Cardiac fibroblast (primary cell): ENCODE measurements at places on chromosomes 3 and 15.

GRCh38 chr15:60651734-60652141 lies 172.8 kb upstream of the ICE2 start:
- no peak for DNase-seq

- DNase-seq = no peak
Observed at GRCh38 chr3:72630327-72630968, 217.8 kb downstream of the SHQ1 start.

- DNase-seq = peak; percentile 71
Observed at GRCh38 chr3:99534951-99535704, 103.3 kb upstream of the COL8A1 start.

- DNase-seq = no peak
Observed at GRCh38 chr3:80470433-80470832, 702.6 kb upstream of the ROBO1 start.

DNA sequence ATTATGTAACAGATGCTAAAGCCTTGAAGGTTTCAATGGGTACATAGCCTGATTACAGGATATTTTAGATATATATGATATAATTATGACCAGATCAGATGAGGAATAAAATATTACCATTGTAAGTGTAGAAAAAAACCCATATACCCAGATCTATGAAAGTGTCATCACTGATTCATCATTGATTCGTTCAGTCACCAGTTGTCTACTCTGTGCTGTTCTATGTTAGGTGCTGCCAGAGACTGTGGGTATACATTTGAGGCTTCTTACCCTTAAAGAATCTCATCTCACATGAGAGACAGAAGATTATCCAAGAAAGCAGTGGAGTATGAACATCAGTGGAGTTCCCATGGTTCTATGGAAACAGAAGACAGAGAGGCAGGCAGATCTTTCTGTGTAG lies 92.2 kb downstream of the MBNL1 start:
- no peak for DNase-seq

DNA sequence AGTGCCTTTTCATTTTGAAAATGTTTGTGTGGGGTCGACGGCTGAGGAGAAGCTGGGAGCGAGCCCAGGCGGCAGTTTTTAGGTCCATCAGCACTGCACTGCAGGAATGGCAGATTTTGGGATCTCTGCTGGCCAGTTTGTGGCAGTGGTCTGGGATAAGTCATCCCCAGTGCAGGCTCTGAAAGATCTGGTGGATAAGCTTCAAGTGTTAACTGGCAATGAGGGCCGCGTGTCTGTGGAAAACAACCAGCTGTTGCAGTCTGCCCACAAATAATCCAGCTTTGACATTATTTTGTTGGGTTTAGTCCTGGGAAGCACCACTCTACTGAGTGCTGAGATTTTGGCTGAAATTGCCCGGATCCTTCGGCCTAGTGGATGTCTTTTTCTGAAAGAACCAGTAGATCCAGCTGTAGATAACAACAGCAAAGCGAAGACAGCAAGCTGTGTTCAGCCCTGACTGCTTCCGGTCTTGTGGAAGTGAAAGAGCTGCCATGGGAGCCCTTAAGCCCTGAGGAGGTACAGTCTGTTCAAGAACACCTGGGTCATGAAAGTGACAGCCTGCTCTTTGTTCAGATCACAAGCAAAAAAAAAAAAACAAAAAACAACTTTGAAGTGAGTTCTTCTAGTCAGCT lies 13.1 kb upstream of the ANP32A start:
- no peak for DNase-seq

GRCh38 chr3:185087419-185087818 lies 65.4 kb downstream of the C3orf70 start:
- DNase-seq = no peak

DNA sequence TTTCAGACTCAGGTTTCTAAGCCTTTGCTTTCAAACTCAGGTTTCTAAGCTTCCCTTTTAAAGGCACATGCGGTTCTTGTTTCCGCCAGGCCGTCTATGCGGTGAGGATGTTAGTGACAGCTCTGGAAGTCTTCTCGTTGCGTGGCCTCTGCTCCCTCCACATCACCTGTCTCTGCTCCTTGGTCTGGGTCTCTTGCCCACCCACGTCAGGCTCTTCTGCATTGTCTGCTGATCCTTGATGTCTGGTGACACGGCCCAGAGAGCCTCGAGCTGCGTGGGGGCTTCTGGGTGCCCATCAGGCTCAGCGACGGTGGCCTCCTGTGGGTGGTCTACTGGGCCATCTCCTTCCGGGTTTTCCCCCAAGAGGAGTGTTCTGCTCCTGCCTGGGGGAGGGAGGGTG lies 30.5 kb downstream of the KLF13 start:
- no peak for DNase-seq

GRCh38 chr15:95162967-95163531 lies 931.7 kb downstream of the MCTP2 start:
- DNase-seq = peak; percentile 82

- no peak for DNase-seq
Observed at GRCh38 chr3:131427226-131427625, 45.7 kb downstream of the NUDT16 start.

DNA sequence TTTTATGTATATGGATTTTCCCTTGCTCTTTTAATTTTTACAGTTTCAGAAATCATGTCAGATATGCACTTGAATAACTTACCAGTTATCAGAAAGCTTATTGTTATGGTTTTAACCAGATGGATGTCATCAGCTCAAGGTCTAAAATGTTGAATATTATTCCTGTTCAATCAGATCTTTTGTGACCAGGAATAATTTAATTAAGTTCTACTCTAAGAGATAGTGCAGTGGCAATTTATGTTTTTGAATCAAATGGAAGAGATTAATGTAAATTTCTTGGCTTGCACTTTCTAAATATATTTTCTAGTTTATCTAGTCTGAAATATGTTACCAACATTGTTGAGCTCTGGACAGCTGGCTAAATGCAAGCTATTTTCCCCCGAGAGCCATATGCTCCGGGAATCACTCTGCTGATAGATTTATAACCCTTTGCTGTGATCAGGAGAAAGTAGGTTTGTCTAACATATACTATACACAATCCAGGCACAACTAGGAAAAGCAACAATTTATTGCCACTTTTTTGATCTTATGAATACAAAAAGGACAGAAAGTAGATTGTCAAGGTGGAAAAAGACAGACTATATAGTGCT lies 76.8 kb upstream of the CD96 start:
- DNase-seq = no peak

- no peak for DNase-seq
Observed at GRCh38 chr15:99451484-99451883, 114.3 kb upstream of the MEF2A start.

DNA sequence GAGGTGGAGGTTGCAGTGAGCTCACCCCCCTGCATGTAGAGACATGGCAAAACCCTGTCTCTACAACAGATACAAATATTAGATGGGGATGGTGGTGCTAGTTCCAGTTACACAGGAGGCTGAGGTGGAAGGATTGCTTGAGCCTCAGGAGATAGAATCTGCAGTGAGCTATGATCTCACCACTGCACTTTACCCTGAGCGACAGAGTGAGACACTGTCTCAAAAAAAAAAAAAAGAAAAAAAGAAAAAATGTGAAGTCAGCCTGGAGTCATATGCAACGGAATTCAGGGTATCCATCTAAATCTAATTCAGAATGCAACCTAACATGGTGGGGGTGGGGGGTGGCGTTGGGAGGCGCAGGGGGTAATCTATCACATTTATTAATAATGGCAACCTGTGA lies 37.1 kb upstream of the NR2F2 start:
- DNase-seq = no peak

DNA sequence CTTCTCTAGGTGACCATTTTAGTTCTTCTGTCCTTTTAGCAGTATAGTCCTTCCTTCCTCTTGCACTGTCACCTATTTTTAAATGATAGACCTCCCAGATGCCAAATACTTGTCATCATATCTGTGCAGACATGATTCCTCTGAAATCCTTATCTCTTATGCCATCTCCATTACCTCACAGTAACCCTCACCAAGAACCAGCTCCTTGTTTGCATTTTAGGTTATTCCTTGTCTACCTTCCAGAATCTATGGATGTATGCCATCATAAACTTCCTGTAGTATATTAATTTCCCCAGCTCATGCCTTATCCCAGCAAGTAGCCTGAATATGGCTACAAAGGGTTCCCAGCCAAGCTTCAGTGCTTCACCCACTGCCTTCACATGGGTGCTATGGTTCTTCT lies 1347.2 kb downstream of the ROBO1 start:
- DNase-seq = no peak

DNA sequence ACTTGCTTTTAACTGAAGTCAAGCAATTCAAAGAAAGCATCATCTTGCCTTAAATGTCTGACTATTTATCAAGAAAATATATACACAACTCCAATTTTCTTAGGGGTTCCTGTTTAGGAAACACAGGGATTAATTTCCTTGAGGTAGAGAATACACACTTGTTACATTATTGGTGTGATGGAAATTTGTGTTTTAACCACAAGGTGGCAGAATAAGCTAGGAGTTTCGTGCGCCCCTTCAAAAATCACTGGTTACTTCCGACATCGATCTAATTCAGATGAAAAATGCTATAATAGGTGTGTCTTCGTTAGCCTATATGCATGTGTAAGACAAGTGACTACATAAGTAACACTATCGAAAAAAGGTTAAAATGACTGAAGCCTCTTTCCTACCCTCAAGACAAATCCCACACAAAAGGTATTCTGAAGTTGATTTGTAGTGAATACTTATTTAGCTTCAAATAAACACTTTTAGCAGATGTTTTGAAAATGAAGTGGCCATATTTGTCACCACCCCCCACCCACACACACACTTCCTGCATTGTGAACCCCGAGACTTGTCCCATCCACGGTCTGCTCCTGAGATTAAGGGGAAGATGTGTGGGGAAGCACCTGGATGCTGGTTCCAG lies 246.5 kb downstream of the ROBO1 start:
- DNase-seq = peak; percentile 70

DNA sequence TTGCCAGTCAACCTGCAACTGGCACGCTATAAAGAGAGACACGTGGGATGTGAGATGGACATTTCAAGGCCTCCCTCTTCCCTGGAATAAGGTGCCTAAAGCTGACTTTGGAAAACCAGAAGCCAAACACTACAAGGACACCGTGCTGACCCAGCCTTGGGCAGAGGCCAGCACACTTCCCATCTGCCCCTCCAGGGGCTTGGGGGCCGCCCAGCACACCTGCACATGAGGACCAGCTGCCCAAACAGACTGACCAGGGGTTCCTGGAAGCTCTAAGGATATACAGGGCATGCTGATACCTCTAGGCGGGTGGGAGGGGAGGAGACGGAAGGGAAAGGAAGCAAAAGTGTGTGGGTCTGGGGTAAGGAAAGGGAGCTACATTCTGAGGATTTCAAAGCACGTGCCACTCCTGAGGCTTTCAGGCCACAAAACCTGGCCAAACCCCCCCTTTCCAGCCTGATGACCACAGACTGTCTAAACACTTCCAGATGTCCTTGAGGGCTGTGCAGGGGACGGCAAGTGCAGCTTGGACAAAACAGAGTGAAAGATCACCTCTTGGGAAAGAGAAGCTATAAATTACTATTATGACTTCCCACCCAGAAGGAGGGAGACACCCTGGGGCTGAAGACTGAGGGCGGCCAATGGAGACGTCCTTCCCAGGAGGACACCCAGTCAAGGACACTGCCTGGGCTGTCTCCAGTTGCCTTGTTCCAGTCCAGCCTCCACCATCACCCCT lies 57.9 kb downstream of the ADCY5 start:
- no peak for DNase-seq

DNA sequence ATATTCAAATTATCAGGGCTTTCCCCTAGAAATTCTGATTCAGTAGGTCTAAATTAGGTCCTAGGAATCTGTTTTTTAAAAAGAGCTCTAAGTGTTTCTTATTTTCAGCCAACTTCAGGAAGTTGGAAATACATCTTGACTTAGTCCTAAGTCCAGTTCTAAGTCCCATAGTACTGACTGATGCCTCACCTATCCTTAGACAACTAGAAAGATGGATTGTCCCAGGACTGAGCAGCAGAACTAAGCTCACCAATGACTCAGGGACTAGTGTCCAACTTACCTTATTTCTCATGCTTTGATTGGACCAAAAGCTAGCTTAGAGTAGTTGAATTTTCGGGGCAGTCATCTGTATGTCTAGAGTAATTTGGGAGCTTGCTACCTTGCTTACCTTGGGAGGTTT lies 26.2 kb upstream of the C3orf38 start:
- DNase-seq = no peak

- no peak for DNase-seq
Observed at GRCh38 chr3:77535116-77535515, 495.2 kb downstream of the ROBO2 start.

GRCh38 chr15:73787621-73788020 lies 34.5 kb upstream of the INSYN1 start:
- DNase-seq = no peak

GRCh38 chr3:105401254-105401653 lies 34.5 kb downstream of the ALCAM start:
- no peak for DNase-seq

GRCh38 chr15:92808598-92809063 lies 91.5 kb upstream of the CHD2 start:
- DNase-seq = peak; percentile 76

GRCh38 chr3:181431748-181432147 lies 280.0 kb upstream of the SOX2 start:
- no peak for DNase-seq

DNA sequence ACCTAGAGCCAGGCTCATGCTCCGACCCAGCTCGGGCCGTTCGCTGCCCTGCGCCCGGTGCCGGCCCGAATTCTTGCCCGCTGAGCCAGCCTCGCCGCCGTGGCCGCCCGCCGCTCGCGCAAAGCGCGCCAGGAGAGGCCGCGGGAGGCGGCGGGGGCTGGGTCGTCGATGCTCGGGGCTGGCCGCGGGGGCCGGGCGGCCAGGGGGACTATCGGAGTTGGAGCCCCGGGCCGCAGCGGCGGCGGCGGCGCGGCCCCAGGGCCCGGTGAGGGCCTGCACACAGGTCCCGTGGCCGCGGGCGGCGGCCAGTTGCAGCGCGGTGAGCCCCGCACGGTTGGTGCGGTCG lies 1.1 kb downstream of the ANKRD63 start:
- DNase-seq = no peak

- DNase-seq = no peak
Observed at GRCh38 chr15:59797756-59798604, 108.9 kb upstream of the BNIP2 start.

GRCh38 chr15:68471541-68471940 lies 39.6 kb upstream of the ITGA11 start:
- no peak for DNase-seq

- DNase-seq = peak; percentile 26
Observed at GRCh38 chr15:75211436-75212199, 9.9 kb downstream of the C15orf39 start.

DNA sequence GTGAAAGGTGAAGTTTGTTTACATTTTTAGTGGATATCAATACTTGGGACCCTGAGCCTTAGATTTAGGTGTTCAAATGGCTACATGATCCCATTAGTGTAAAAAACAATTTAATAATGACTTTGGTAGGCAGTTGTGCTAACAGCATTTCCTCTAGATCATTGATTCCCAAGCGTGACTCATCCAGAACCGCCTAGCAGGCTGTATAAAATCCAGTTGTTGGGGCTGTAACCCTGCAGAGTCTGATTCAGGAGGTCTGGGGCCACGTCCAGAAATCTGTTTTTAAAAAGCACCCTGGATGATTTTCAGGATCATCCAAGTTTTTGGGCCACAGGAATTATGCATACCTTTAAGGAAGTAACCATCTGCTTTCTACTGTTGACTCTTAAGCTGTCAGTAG lies 156.4 kb downstream of the TP63 start:
- DNase-seq = peak; percentile 4
